ENCODE measurements at places on chromosomes 5 and 9.

DNA sequence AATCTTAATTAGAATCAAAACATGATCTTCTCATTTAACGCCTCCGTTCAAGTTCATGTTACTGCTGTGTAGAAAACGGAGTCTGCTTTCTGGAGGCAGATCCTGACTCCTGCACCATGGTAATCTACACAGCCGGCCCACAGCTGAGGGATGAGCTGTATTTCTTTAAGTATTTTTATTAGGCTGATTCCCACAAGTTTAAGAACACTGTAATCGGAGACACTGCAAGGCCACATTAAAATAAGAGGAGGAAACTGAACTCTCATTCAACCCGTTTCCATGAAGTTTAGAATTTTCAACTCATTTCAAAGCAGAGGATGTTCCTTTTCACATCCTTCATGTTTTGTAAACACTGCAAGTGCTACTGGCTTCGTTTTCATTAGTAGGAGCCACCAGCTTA is 372.2 kb downstream of the NFIB start:
- no peak for DNase-seq

GRCh38 chr9:35664531-35665470 is at the start of gene ARHGEF39:
ARHGEF39 (minus strand) TSS chr9:35665195; CDS start chr9:35665169, 26 bp downstream.
- DNase-seq: peak; percentile 85

DNA sequence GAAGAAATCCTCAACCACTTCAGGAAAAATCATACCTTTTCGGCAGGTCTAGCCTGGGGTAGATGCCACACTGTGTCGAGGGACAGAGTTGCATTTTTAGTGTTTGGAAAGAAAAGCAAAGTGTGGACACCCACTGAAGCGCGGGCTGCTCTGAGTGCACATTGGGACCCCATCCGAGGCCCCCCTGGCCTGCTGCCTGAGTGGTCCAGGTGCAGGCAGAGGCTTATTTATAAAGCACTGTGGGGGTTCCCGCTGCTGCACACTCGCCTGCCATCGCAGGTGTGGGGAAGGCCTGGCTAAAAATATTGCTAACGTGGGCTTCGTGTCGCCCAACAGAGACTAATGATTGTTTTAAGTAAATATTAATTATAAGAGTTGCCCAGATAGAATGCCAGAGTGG is 119.4 kb downstream of the CRB2 start:
- no peak for DNase-seq

GRCh38 chr9:88438811-88439210 is 50.6 kb downstream of the SPIN1 start:
- no peak for DNase-seq

- DNase-seq: no peak
Measured at GRCh38 chr5:174725991-174726601, 1.7 kb downstream of the MSX2 start.

DNA sequence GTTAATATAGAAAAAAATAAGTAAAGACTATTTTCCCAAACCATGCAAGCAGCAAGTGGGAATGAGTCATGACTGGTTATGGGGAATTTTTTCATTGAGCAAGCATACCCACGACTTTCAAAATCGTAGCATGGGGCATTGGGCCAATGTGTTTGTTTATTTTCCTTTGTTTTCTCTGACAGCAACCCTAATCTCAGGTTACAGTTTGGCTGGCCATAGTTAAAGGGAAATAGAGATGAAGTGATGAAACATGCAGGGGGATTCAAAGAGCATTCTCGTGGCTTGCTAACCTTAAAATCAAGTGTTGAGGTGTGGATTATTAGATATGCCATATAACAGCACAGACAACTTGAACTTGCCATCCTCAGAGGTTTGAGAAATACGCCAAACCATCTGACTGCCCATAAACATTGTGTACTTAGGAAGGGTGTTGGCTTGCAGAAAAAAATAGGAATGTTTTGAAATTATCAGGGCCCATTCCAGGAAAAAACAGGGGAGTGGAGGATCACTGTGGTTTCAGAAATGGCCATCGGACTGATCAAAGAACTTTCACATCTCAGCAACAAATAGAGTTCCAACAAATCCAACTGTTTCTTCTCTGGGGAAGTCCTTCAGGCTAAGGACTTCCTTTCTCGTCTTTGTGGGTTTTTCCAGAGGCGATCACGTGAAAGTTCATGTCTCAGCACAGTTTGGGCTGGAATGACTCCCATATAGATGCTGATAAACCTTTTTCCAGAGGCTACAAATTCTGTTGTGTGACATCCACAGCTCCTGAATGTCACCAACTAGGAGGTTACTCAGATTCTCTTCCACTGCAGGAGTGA is 259.1 kb downstream of the SYK start:
- DNase-seq: no peak

GRCh38 chr5:150065886-150066285 is 20.5 kb downstream of the CSF1R start:
- DNase-seq: peak; percentile 9

DNA sequence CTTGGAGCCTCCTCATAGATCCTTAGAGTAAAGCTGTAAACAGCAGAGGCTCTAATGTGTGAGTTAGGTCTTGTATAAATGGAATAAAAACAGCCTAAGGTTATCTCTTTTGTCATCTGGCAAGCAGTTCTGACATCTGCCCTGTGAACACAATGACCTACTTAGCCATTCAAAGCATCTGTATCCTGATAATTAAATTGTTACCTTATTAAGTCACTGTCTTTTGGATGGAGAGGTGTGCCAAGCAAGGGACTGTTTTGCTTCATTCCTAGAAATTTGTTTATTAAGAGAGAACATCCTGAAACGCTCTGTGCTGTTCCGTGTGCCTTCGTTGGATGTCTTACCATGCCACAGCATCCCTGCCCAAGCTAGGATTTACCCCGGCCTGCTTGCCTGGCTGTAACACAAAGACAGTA is 1.5 kb downstream of the LSM11 start:
- DNase-seq: no peak

GRCh38 chr5:179900711-179901110 is 7.0 kb downstream of the TBC1D9B start:
- DNase-seq: no peak

DNA sequence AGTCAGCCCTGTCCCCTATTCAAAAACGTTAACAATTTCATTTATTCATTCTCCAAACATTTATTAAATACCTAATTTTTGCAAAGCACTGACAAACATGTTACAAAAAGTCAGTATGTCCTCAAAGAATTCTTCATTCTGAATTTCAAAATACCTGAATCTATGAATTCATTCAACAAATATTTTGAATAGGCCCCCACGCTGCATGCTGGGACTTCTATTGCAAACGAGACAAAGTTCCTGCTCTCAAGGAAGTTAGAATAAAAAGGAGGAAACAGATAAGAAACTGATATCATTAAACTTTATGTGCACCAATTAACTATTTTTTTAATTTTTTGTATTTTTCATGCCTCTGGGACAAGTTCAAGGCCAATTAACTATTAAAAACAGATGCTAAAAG is 26.6 kb downstream of the TRPM6 start:
- no peak for DNase-seq

- DNase-seq: no peak
Measured at GRCh38 chr5:168215646-168216045, 75.8 kb upstream of the WWC1 start.

- DNase-seq: no peak
Measured at GRCh38 chr5:10323588-10324488, 16.1 kb upstream of the CMBL start.

GRCh38 chr5:44707721-44708120 is 101.0 kb upstream of the MRPS30 start:
- DNase-seq: no peak

GRCh38 chr5:51376509-51376908 is 6.7 kb upstream of the ISL1 start:
- DNase-seq: no peak
